ENCODE measurements at places on chromosomes 5 and 9.

DNA sequence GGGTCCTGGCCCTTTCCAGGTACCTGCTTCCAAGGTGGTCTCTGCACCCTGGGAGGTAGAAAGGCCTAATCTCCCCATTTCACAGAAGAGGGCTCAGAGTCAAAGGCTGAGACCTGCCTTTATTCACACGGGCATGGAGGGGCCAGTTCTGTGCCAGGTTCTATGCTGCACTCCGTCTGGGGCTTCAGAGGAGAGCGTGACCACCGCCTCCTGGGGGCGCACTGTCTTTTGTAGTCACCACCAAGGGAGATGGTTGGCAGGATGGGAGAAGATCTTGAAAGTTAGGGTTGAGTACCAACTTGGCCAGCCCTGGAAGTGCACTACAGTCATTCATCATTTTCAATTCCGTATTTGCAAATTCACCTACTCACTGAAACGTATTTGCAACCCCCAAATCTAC lies 23.7 kb upstream of the PRDM12 start:
- no peak for DNase-seq

DNA sequence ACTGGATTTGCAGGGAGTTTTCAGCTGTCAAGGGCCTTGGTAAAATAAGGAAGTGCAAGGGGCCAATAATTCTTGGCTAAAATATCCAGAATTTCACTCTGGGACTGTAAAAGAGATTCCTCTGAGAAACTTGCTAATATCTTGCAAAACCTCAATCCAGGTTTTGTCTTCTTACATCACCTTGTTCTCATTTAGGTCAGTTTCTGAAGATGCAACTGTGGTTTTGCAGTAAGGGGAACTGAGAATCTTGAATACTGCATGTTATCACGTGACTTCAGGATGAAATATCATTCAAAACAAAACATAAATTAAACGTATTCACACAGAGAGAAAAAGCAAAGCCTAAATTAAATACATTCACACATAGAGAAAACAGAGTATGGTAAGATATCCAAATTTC lies 35.0 kb upstream of the RIC1 start:
- no peak for DNase-seq

GRCh38 chr9:4293293-4293941 lies 6.5 kb downstream of the GLIS3 start:
- no peak for DNase-seq

DNA sequence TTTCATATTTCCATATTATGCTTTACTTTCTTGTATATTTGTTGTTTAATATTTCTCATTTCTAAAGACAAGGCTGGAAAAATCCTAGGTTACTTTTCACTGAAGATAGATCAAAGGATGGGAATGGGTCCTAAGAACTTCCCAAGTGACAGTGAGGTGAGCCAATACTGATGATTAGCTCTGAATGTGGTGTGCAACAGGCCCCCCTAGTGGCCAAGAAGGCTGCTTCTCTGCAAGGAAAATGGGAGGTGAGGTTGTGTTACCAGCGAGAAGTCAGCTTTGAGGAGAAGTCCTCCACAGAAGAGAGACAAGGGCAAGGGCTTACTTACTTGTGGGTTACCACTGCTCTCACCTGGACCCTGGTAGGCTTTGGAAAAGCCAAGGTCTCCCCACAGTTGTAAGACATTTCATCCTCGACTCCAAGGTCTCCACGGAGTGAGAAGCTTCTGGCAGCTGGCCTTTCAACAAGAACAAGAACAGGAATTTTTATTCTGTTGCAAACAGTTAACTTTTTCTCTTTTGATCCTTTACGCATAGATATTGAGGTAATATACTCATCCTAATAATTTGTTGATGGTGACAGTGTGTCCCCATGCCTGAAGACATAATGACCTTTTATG lies 69.9 kb downstream of the MAMDC2 start:
- peak; percentile 45 for DNase-seq

DNA sequence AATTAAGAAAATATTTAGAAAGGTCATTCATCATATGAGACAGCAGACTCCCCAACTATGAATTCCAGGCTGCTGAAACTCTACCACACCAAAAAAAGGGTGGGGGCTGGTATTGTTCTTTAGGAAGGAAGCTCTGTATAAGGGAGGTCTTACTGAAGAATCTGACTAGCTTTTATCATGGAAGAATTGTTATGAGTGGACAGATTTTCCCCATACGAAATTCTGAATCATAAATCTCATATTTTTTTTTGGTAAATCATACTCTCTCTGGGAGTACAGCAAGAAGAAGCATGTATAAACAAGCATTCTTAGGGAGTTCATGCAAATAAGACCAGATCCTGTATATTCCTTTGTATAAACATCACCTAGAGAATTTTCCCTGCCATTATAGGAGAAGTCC lies 220.0 kb downstream of the SLC12A2 start:
- no peak for DNase-seq

GRCh38 chr9:84829471-84829870 lies 159.9 kb downstream of the NTRK2 start:
- no peak for DNase-seq

- no peak for DNase-seq
Measured at GRCh38 chr9:84228130-84228720, 112.3 kb downstream of the SLC28A3 start.

DNA sequence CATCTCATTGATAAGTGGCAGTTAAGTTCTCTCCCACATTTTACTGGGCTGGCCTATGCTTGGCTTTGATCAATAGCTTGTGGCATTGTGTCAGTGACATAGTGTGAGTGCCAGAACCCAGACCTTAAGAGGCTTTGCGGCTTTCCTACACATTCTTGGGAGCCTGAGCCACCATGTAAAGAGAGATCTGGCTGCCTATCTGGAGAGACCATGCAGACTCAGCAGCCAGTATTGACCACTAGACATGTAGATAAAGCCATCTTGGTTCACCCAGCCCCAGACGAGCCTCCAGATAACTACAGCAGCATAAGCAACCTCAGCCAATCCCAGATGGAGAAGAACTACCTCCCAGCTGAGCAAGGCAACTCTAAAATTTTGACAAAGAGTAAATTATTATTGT lies 28.6 kb downstream of the C9orf153 start:
- DNase-seq, result no peak

- DNase-seq, result no peak
Measured at GRCh38 chr5:74516211-74516636, 124.3 kb downstream of the ENC1 start.

DNA sequence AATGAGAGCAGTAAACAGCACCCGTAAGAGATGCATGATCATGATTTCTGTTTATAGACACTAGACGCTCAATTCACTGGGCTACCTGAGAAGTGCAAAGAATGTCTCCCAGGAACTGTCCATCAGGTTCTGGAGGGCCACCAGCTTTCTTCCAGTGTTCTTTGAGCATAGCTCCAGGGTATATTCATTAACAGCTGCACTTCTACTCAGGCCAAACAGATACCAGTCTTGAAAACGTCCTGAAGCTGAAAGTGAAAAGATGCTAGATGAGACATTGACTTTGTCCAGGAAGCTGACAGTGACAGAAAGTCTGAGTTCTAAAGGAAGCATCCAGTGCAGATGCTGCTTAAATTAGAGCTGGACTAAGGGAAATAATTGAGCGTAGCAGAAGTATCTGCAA lies 488.7 kb upstream of the TYRP1 start:
- DNase-seq, result no peak

GRCh38 chr5:100901821-100902341 lies 1.2 kb downstream of the ST8SIA4 start:
- no peak for DNase-seq

DNA sequence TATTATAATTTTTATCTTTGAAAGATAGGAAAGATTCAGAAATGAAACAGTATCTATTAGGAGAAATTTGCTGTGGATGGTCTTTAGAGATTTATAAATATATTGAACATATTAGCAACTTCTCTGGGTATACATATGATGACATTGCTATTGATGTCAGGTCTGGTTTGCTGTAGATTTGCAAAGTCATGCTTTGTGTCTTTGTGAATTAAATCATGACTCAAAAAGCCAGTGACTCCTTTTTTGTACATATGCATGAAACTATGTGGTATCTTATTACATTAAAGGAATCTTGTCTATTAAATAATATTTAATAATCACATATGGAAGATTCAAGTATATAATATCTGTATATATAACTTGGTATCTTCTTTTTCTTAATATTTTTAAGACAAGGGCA lies 141.9 kb downstream of the ST8SIA4 start:
- no peak for DNase-seq

DNA sequence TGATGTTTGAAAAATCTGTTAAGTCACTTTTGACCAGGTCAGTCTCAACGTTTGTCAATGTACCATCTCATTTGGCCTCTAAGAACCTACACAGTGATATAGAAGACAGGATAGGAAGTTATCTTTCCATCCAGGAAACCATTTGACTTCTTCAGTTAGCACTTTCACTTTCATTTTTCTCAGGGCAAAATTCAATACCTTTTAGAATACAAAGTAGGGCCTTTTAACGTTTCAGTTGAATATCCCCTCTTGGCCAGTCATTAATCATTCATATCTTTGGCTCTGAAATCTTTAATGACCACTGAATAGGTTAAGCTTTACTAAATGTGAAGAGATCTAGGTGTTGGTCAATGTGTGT lies 101.1 kb upstream of the GNAQ start:
- no peak for DNase-seq

DNA sequence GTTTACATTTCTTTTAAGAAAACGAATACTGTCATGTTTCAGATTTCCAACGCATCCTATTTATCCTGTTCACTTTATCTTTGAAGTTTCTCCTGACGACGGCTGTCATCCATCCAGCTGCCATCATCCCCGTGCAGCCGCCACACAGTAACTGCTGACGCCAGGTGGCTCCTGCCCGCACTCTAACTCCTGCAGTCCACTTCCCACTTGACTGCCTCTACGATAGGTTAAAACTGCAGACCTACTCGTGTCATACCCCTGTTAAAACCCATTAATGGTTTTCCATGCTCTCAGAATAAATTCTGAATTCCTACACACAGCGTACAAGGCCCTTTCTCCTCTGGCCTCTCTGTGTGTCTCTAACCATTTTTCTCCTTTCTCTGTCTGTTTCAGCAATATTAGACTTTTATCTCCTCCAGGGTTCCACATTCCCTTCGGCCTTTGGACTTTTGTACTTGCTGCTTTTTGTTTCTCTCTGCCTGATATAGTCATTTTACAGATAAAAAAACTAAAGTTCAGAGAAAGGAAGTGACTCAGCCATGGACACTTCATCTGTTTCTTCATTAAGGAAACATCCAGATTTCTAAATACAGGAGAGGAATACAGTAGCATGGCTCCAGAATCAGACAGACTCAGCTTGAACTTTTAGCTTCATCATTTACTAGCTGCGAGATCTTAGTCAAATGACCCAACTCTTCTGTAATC lies 84.9 kb downstream of the ADAMTS12 start:
- DNase-seq, result peak; percentile 43

- DNase-seq, result no peak
Measured at GRCh38 chr9:93265972-93266371, 82.0 kb downstream of the WNK2 start.
